Activated T-helper 1 cell treated with anti-CD3 and anti-CD28 coated beads, Interleukin-2, amount 50 U/mL, for 16 hours (primary cell): ENCODE measurements at places on chromosomes 5 and 9.

DNA sequence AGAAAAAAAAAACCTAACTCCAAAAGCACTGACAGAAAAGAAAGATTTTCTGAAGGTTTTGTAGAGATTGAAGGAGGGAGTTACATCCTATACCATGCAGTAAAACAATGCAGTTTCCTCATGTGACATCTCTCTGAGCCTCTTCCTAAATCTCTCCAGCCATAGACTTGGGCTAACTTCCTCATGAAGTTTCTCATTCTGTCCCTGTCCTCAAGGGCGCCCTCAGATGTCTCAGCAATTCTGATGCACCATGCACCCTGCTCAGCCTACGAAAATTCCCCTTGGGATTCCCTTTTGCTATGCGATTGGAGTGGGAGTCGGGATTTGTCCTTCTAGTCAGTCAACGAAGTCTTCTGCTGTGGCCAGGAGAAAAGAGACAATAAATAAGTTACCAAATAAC lies 68.9 kb downstream of the FAT2 start:
- no peak for DNase-seq

DNA sequence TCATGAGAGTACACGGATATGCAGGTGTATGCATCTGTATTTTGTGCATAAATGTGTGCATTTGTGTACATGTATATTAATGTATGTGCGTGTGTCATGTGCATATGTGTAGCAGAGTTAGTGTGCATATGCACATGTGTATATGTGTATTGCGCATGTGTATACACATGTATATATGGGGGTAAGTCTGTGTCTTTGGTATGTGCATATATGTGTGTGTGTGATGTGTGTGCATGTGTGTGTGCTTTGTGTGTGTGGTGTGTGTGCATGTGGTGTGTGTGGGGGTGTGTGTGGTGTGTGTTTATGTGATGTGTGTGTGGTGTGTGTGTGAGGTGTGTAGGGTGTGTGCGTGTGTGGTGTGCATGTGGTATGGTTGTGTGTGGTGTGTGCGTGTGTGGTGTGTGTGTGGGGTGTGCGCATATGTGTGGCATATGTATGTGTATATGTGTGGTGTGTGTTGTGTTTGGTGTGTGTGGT lies 13.1 kb upstream of the CTSL start:
- no peak for DNase-seq

DNA sequence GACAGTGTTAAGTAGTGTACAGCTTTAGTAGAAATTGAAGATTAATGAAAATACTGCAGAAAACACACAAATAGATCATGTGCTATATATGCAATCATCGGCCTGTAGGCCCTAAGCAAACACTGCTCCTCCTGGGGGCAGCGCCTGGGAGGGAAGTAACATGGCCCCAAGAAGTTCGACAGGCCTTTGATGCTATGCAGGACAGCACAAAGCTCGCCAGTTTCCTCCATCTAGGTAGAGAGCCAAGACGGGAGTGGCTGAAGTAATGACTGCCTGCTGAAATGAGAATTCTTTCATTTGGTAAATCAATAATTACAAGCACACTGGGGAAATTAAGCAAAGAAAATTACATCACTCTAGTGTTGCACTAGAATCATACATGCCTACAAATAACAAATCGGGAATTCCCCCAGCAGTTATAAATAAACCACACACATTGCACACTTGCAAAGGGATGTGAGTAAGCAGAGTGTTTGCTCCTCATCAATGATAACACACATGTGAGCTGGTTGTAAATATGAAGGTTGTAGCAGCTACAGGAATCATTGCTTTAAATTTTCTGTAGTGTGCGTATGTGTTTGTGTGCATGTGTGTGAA lies 219.9 kb upstream of the NFIL3 start:
- no peak for DNase-seq

- DNase-seq: no peak
These were observed 47.5 kb downstream of the FEM1C start for GRCh38 chr5:115496936-115497576.

GRCh38 chr9:87122947-87123685 lies 175.8 kb upstream of the GAS1 start:
- DNase-seq: no peak
